Kidney epithelial cell (primary cell): ENCODE measurements at places on chromosomes 2 and 18. TPM values are rescaled to one million over a fixed set of nuclear protein-coding genes. Genes with fewer than 3 reads are reported as not detected.

- DNase-seq, result no peak
Measured at GRCh38 chr2:181466661-181467576, 9.7 kb downstream of the ITGA4 start.

DNA sequence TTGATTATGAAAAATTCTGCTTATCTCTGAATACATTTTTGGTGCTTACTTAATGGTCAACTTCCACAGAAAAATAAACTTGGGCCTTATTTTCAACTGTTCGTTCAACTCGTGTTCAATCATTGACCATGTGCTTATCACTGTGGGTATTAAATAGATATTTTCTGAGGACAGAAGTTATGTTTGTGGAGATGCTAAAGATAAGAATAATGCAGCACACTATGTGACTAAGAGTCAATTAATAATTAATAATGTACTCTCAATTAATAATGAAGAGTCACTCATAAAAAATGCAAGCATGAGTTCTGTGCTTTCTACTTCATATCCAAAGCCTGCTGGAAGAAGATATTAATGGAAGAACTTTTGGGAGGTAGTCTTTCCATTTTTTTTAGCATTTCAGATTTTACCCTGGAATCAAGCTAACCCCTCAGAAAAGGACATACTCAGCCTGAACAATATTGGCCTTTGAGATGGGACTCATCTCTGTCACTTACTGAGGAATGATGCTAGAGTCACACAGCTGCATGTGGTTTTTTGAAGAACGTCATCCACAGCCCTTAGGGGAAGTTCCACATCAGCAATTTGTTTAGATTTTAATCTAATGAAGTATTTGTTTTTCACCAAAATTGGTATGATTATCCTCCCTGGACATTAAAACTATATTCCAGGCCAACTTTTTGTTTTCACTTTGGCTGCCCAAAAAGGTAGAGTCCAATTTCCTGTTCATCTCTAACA lies 191.9 kb upstream of the CRIM1 start:
- no peak for DNase-seq

DNA sequence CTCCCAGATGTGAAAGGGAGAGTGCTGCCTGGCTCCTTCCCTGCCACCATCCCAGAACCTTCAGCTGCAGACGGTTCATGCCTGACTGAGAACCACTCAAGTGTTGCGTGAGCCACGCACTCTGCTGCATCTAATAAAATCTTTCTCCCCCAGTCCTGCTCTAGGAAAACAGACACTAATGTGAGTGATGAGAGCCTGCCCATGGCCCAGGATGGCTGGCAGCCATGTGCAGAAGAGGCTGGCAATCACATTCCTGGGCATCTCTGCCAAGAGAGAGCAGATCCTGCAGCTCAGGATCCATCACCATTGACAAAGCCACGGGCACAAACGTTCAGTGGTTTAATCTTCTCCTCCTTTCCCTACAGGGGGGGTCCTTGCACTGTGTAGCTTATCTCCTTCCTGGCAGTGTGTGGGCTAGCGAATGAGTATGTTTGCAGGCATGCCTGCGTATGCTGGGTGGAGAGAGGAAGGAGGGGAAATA lies 477.5 kb downstream of the SLC4A3 start:
- peak; percentile 21 for DNase-seq

TRABD2A gene
- total RNA-seq, result 0.34 and 0.50 TPM in 2 replicates

- DNase-seq, result no peak
Measured at GRCh38 chr2:163887182-163887581, 151.4 kb upstream of the FIGN start.

- no peak for DNase-seq
Measured at GRCh38 chr2:207733597-207734240, 22.3 kb downstream of the CCNYL1 start.

DNA sequence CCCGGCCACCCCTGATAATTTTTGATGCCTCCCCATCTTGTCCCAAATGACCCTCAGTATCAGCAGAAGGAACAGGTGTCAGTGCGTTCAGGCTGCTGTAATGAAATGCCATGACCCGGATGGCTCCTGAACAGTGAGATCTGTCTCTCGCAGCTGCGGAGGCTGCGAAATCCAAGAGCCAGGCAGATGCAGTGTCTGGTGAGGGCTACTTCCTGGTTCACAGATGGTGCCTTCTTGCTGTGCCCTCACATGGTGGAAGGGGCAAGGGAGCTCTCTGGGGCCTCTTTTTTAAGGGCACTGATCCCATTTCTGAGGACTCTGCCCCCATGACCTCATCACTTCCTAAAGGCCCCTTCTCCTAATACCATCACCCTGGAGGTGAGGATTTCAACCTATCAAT lies 152.2 kb downstream of the TWIST2 start:
- DNase-seq, result no peak

SLC23A3 gene
- 0.84 and 1.2 TPM in 2 replicates for total RNA-seq

DNA sequence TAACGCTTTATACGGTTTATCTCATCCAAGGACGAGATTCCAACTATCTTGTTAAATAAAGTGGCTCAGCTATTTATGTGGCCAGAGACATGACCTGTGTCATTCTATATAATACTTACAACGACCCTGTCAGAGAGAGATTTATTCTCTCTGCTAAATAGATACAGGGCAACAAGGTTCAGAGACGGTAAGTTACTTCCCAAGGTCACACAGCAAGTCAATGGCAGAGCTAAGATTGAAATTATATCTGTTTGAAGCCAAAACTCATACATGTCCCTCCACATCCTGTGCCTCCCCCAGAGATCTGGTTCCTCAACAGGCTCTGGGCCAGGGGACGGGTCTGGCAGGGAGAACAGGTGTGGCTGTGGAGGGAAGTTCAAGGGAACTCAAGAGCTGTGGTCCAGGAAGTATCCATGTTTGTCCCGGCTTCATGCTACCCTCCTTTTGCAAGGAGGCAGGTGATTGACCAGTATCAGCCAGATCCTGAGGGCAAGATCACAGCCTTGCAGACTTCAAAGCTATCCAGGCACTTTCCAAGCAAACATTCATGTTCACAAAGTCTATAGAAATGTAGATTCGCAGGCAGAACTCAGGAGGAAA lies 99.8 kb downstream of the CAPN13 start:
- no peak for DNase-seq

REG3G gene
- total RNA-seq, result not detected in 2 replicates

DNA sequence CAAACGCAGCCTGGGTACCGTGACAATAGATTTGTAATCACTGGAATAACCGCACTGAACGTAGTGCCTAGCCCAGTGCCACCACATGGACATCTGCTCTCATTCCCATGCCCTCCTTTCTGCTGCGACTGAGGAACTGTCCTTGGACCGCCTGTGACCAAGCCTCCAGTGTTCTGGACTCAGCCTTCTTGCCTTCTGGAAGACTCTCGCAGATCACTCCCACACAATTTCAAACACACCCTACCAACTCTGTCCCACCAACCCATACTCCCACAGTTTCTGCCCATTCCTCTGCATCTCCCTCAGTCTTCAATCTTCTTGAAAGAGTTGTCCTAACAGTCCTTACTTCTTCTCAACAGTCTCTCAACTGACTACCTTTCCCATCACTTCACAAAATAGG lies 2.1 kb downstream of the RNF149 start:
- no peak for DNase-seq

COMMD1 gene
- 44.1 and 44.9 TPM in 2 replicates for total RNA-seq

DNA sequence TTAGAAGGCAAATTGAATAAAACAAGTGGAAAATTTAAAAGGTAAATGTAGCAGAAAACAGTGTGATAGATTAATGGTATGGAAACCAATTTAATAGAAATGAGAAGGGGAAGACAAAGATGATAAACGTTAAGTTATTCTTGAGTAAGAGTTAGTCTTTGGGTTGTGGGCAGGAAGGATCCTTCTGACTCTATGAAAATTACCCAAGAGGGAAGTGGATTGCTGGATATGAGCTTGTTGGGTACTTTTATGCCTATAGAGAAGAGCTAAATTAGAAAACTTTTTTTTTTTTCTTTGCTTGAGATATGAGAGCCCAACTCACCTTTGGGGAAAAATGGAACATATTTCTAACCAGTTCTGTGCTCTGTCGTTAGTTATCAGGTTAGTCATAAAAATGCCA lies 144.0 kb downstream of the LDLRAD4 start:
- DNase-seq, result no peak

- peak; percentile 74 for DNase-seq
Measured at GRCh38 chr2:160368988-160369930, 124.3 kb downstream of the RBMS1 start.

DNA sequence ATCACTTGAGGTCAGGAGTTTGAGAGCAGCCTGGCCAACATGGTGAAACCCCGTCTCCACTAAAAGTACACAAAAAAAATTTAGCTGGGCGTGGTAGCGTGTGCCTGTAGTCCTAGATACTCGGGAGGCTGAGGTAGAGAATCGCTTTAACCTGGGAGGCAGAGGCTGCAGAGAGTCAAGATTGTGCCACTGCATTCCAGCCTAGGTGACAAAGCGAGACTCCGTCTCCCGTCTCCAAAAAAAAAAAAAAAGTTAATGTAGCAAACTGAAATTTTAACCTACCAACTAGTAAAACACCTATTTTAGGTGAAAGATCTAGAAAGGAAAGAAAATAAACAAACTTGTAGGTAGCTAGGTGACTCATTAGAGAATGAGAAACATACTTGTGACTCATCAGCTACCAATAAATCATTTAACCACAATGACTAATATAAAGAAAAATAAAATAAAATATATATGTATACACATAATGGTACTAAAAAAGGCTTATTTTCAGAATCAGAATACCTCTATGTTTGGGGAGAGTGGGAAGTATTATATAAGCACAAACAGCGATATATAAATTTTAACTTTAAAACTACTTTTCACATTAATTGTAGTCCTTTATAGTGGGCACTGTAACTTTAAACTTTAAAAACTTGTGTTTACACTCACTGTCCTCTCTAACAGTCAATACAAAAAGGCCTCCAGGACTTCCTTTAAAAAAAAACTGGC lies 36.6 kb downstream of the DARS1 start:
- peak; percentile 55 for DNase-seq
